ENCODE measurements at places on chromosomes 16 and 17. TPM values are rescaled to one million over a fixed set of nuclear protein-coding genes. Genes with fewer than 3 reads are reported as not detected.

Gene PRSS8
- total RNA-seq = 26.0 TPM

Gene KNOP1
- total RNA-seq = 7.9 TPM

Gene RAP1GAP2
- total RNA-seq = 22.6 TPM

Gene LRRC37B
- 33.6 TPM for total RNA-seq

Gene MFAP4
- total RNA-seq = 205 TPM

Gene HIGD1B
- not detected for total RNA-seq

Gene NEK8
- 0.98 TPM for total RNA-seq

Gene TEFM
- 5.6 TPM for total RNA-seq

GRCh38 chr17:39213852-39214251 is 11.9 kb downstream of the STAC2 start:
- no peak for DNase-seq

- DNase-seq = no peak
Measured at GRCh38 chr17:61816538-61816937, 46.8 kb downstream of the BRIP1 start.

GRCh38 chr17:77264617-77265230 is 124.0 kb downstream of the SEC14L1 start:
- DNase-seq = no peak

DNA sequence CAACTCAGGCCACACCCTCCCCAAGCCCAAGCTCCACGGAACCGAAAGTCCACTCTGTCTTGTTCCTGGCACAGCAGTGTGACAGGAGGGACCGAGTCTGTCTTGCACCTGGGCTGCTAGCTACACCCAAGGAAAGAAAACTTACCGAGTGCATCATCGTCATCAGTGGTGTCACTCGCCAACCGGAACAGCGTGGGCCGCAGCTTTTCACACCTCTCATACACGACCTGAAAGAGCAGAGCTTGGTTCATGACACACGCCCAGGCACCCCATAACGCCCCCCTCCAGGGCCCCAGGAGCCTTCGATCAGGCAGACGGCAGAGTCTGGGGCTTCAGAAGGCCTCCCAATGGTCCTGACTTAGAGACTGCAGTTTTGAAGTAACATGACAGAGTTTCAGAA is 27.5 kb downstream of the GGA2 start:
- no peak for DNase-seq

GRCh38 chr17:75640556-75641119 is 7.4 kb downstream of the SMIM5 start:
- no peak for DNase-seq

- no peak for DNase-seq
Measured at GRCh38 chr17:17042384-17042736, at the start of gene MPRIP. Gene MPRIP (plus strand): TSS chr17:17042457. CDS start chr17:17042849, 392 bp downstream.

- no peak for DNase-seq
Measured at GRCh38 chr17:47956791-47957590, 692 bp downstream of the PRR15L start.

DNA sequence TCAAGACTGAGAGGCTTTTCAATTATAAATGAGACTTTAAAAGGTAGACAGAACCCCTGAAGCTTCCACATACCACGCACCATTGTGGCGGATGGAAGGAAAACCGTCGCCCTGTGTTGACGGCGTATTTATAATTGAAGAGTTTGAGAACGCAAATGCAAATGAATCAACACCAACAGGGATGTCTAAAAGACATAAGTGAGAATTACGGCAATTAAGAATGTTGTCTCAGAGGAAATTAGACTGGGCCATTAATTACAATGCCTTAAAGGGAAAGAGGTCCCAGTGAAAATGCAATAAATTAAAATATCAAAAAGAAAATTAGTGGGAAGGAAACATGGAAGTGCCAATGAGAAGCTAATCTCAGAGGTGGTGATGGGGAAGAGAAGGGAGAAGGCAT is 148.5 kb upstream of the XYLT1 start:
- DNase-seq = no peak

DNA sequence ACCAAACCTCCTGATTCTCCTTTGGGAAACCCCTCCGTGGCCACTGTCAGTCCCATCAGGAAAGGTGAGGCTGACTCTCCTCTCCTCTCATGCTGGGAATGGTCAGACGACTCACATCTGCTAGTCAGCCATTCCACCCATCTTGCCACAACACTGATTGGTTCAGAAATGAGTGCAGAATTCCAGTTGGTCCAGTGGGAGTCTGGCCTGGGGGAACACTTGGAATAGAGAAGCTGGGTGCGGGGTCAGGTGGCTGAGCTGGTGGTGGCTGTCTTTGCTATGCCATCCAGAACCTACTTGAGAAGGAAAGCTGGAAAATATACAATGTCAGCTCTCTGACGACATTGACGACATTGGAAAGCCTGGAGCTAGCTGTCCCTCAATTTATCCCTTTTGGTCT is 23.6 kb upstream of the PLLP start:
- DNase-seq = no peak

DNA sequence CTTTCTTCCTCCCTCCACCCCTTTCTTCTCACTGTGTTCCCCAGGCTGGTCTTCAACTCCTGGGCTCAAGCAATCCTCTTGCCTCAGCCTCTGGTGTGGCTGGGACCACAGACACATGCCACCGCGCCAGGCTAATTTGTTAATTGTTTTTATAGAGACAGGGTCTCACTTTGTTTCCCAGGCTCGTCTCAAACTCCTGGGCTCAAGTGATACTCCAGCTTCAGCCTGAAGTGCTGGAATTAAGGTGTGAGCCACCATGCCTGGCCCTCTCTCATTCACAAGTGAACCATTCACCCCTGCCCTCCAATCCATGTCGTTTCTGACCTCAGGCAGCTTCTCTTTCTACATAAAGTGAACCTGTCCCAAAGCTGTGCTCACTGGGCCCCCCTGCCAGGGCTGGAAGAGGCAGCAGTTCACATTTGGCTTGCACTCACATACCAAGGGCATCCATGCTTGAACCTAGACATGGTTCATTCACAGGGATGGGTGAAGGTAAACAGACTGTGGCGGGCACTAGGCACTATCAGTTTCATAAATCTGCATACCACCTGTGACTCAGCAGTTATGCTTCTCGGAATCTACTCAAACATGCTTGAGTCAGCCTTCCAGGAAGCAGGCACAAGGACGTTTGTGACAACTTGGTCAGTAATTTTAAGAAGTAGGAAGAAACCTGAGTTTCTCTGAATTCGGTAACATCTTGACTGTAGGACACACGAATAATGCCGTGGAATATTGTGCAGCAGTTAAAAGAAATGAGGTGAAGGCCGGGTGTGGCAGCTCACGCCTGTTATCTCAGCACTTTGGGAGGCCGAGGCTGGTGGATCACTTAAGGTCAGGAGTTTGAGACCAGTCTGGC is 6.0 kb upstream of the RNF213 start:
- DNase-seq = no peak

- DNase-seq = no peak
Measured at GRCh38 chr17:51351890-51352289, 91.5 kb downstream of the UTP18 start.

Measured in vagina (tissue), 2 donors.